ENCODE measurements at places on chromosomes 12 and 14.
A peak's percentile ranks its signal among the peaks of the same experiment; 100 is the strongest.

- DNase-seq, result peak; percentile 11
Measured at GRCh38 chr12:52442600-52443061, 8.5 kb upstream of the KRT75 start.

GRCh38 chr14:69037790-69038454 lies 58.8 kb upstream of the ACTN1 start:
- DNase-seq, result no peak

- no peak for DNase-seq
Measured at GRCh38 chr12:56801661-56802622, 38.8 kb downstream of the HSD17B6 start.

GRCh38 chr12:116528498-116528897 lies 30.7 kb upstream of the MAP1LC3B2 start:
- no peak for DNase-seq

All from iPS DF 6.9 (cell line).